ENCODE measurements at places on chromosomes 12 and 14. TPM values are rescaled to one million over a fixed set of nuclear protein-coding genes. Genes with fewer than 3 reads are reported as not detected.

AGAP2 gene
- total RNA-seq: 1.9 TPM

- no peak for DNase-seq
Measured at GRCh38 chr12:10959804-10960203, 20.7 kb upstream of the TAS2R14 start.

- DNase-seq: no peak
Measured at GRCh38 chr12:38783304-38783703, 122.1 kb downstream of the CPNE8 start.

GPR84 gene
- not detected for total RNA-seq

DNA sequence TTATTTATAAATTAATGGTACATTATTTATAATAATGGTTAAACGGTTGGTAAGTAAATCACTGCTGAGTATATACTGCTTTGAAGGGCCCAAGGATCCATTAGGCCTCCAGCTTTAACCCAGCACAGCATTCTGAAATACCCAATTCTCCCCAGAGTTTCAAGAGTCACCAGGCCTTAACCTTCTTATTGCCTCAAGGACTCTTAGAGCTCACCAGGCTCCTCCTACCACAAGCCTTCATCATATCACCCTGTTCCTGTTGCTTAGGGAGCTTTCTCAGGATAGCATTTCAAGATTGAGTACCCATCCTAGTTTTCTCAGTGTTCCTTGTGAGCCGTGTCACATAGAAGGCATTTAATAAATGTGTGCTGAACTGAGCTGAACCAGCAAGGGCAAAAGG is 242.5 kb downstream of the FBXL14 start:
- no peak for DNase-seq

DNA sequence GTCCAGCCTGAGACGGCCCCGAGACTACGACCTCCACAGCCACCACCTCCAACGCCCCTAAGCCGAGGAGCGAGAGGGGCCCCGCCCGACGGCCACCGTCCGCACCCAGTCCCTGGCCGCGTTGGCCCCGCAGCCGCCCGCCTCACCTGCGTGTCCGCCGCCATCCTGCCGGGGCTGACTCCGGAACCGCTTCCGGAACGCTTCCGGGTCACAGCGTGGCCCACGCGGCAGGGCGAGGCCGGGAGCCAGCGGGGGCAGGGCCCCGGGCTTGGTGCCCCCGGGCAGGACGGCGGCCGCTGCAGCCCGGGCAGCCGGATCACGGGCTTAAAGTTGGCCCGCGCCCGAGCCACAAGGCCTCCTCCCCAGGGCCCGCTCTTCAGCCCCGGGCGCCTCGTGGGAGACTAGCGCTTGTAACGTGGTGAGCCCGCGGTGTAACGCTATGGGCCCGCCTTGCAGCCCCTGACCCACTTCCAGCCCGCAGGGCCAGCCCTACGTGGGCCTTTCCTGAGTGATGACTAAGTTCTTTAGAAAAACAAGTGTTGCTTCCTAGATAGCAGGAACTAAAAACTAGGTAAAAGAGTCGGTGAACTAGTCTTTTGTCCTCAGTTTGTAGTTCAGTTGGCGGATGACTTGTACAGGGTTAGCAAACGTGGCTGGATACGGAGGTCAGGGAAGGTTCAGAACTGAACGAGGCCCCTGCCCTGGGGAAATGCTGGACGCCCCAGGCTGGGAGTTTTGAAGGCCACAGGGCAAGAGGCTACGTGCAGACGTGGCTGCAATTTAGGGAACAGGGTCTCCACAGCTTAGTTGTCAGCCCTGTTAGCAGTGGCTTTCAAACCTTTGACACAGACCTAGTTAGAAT is at the start of gene GCN1:
Gene GCN1 (minus strand): TSS at position 182 of the 862 bp plus-strand sequence. CDS start 18 bp downstream, at position 164.
- DNase-seq: no peak

ANO6 gene
- total RNA-seq: 75.8 TPM

MSRB3 gene
- total RNA-seq: 104 TPM

All from chondrocyte (in vitro differentiated cells).